CD4-positive, alpha-beta memory T cell (primary cell): ENCODE measurements at places on chromosomes 7 and 10.

DNA sequence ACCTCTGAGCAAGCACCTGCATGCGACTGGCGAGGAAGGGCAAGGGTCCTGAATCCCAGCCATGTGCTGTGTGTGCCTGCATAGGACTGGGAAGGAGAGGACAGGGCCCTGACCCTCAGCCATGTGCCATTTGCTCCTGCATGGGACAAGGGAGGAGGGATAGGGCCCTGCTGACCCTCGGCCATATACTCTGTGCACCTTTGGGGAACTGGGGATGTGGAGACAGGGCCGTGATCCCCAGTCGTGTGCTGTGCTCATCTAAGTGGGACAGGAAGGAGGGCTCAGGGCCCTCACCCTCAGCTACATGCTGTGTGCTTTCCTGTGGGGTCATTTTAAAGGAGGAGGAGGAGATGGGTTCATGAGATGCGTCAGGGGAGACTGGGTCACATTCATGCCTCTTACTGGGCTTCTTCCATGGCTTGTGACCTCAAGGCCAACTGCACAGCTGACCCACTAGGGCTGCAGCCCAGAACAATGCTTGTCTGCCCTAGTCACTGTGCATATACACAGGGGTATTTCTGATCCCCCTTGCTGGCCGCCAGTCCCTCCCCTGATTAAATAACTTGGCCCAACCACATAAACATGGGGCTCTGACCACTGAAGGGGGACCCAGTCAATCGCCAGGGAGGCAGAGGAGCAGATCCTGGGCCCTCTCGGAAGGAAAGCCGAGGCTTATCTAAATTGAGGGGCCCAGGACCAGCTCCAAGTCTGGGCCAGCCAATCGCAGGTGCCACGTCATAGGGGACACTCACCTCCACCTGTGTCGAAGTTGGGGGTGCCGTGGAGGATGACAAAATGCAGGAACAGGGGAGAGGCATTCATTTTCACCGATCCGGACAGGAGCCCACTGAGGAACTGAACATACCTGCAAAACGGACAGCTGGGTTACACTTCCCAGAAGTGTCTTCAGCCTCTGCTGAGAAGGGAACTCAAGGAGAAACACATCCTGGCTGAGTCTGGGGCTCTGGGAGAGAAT, 167.3 kb downstream of the TNS3 start:
- no peak for DNase-seq

DNA sequence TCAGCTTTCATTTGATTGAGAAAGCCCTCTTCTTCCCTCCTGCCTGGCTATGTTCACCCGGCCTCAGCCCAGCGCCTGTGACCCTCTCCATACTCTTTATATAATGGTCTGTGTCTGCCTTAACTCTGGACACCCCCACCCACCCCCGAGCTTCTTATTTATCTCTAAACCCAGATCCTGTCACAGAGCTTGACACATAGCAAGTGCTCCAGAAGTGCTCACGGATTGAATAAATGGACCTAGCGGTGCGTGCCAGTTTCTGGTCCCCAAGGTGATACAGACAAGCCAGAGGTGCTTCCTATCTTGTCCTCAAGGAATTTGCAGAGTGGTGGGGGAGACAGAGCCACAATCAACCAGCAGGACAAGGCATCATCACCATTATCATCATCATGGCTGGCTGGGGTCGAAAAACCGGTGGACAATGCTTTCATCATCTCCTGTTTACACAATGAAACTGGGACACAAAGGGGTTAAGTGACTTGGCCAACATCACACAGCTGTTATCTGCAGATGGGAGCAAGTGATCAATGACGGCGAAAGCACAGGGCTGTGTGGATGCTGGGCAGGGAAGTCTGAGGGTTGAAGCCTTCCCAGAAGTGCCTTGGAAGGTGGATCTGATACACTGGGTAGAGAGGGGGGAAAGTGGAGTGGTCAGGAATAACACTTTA, 2.2 kb upstream of the LOXL4 start:
- DNase-seq, result no peak

- peak; percentile 78 for DNase-seq
Observed at GRCh38 chr10:43294241-43294658, 27.4 kb upstream of the RASGEF1A start.

DNA sequence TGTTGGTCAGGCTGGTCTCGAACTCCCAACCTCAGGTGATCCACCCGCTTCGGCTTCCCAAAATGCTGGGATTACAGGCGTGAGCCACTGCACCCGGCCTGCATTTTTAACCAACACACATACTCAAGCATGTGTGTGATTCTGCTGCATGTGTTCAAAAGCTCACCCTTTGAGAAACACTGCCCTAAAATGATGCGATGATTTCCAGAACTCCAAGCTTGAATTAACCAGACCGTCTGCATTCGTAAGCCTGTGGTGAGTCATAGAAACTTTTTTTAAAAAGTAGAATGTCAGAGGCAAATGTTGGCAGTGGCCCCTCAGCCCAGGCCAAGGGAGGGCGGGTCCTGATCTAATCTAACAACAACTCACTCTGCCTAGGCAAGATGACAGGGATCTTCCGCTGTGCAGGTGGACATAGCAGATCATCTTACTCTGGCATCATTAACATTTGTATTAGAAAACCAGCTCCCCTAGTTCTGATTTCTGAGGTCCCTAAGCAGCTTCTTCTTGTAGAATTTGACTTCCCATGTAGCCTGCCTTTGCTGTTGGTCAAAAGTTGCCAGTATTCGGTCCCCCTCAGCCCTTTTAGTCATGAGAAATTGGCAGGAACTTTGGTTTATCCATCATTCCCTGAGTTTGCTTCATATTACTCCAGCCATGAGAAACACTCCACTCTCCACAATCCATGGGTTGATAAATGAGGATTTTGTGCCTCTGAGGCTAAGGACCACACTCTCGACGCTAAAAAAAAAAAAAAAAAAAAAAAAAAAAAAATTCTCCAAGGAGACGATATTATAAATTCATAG, 190.4 kb downstream of the SKIDA1 start:
- no peak for DNase-seq

DNA sequence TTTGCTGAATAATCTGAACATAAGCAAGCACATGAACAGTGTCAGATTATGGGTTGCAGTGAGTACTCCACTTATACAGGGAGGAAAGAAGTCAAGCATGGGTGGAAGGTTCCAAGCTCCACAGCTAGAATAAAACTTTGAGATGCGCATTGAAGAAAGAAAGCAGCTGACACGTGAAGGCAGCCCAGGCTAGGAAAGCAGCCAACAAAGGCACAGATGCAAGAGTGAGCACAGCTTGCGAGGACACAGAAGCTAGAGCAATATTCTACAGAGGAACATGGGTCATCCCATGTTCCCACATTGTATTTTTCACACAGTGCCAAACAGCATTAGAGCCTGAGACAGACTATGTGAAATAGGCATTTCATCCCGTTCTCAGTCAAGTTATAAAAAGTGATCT, 194.6 kb upstream of the TBX20 start:
- DNase-seq, result no peak

GRCh38 chr7:129435414-129435829, 1.2 kb downstream of the STRIP2 start:
- DNase-seq, result no peak

DNA sequence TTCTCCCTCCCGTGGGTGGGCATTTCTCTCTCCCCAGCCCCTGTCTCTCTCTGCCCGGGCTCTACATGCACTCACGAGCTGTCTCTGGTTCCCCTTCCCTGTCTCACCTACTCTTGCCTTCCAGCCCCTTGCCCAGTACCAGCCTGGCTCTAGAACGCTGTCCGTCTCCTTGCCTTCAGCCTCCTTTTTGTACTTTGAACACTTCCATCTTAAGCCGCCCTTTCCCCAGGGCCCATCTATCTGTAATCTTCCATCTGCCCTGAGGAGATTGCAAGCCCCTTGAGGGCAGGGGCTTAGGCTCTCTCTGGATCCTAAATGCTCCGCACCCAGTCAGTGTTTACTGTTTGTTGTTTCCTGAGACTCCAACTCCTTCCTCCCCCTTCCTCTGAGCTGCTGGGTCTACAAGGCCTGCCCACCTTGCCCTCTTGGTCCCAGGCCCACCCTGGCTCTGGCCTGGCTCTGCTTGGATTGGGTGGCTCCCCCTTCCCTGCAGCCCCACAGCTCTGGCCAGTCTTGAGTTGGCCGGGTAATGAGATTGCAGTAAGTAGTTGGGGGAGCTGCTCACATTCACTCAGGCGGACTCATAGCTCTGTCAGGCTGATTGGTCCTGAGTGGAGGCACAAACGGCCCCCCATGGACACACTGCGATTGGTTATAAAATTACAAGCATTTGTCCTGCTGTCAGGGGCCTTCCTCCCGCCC, 28.3 kb downstream of the POLL start:
- DNase-seq, result no peak

- no peak for DNase-seq
Observed at GRCh38 chr10:12448340-12448728, 99.0 kb downstream of the CAMK1D start.

- no peak for DNase-seq
Observed at GRCh38 chr7:151664268-151664667, 144.6 kb upstream of the RHEB start.

- DNase-seq, result no peak
Observed at GRCh38 chr10:62738916-62739315, 65.6 kb upstream of the ADO start.

DNA sequence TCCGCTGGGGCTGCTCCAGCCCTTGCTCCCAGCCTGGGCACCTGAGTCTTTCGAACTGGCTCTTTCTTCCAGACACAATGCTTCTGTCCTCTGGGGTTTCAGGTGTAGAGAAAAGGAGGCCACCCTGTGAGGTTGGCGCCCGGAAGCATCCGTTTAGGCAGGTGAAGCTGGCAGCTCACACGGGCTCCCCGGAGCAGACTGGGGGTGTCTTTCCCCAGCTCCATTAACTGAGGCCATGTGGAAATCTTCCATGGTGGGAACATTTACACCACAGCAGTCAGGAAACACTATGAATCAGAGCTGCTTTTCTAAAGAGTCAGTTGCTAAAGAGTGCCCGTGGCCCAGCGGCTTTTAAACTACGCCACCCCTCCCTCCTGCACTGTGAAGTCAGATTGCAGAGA, 29.2 kb downstream of the PRKAG2 start:
- no peak for DNase-seq

- DNase-seq, result no peak
Observed at GRCh38 chr7:83633516-83633915, 15.4 kb downstream of the SEMA3E start.

DNA sequence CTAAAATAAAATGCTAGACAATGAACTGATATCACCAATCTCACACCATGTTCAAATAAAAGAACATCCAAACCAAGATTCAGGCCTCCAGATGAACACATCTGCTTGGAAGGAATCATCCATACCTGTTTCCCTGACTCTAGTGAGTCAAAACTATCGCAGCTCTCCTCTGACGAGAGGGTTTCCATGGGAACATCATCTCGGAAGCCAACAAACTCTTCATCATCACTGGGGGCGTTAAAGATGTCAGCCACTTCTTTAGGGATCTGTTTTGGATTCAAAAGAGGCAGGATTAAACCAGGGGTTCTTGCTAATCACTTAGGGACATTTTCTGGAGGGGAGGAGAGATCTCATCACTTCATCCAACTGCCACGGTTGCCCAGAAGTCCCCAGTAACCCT, 29.1 kb downstream of the CDCA7L start:
- no peak for DNase-seq

DNA sequence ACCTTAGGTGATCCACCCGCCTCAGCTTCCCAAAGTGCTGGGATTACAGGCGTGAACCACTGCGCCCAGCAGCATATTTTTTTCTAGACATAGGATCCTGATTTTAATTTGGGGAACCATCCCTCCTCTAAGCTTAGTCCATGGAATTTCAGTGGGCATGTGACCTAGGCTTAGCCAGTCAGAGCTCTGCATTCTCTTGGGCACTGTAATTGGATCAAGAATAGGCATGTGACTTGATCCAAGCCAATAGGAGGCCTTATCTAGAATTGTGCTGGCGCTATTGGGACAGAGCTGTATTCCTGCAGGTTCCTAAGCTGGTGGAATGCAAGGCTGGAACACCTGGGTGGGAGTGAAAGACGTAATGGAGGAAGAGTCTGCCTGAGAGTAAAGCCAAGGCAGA, 36.7 kb upstream of the CRTAC1 start:
- DNase-seq, result no peak

DNA sequence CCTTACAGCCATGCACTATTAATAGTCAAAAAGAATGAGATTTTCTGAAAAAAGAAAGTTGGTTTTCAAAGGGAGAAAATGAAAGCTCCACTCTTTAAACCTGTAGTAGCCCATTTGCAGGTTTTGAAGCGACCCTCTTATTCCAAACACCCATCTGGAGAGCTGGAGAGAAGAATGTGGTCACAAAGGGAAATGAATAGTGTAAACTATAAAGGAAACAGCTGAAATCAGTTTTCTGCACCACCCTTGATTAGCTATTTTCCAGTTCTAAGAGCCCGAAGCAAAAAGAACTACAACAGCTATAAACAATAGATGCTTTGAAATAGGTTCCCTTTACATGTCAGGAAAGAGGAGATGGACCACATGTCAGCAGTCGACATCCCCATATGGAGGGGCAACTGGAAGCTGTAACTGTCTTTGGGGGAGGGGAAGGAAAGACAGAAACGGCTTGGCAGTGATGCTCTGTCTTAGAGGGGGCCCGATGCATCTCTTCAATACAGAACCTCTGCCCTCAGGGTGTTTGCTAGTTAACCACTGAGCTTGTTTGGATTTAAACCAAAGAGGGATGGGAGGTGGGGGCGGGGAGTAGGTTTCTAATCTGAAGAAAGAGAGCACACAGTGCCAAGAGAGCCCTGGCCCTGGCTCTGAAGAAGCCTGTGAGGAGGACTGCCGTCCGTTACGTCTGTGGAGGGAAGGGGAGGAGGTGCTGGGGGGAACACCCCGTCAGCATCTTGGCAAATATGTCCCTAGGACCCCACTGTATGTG, 55.3 kb downstream of the CPVL start:
- no peak for DNase-seq

- no peak for DNase-seq
Observed at GRCh38 chr10:125343118-125343925, 183.0 kb upstream of the CTBP2 start.

DNA sequence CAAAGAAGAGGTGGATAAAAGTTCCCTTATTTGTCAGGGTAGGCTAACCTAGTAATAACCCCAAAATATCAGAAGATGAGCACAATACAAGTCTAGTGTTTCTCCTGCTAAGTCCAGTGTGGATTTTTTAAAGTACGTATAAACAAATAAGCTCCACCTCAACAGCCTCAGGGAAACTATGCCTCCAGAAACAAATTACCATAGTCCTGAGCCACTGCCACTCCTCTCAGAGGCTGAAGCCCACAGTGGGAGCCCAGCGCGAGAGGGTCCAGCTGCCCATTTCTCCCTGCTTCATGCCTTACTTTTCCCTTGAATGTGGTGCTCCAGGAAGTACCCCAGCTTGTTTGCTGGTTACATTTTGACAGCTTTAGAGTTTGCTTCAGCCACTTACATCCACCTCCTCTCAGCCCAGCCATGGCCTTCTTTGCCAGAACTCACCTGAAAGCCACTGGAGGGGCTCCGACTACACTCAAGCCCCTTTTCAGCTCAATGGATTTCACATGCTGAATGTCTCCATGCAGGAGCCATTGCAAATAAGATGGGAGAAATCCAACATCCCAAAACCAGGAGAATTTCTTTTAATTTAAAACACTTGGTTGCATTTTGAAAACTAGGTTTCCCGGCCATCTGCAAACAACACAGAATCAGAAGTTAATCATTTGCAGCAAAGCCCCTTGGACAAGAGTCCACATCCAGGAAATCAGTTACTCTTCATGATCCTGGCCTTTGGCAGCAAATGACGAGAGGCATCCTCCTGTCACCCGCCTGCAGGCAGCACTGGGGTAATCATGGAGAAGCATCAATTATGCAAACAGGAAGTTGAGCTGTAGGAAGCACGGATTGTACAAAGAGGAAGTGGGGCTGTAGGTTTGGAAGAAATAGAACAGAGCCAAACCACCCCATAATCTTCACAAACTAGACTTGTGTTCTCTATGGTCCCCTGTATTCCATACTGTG, 138.1 kb downstream of the HERPUD2 start:
- no peak for DNase-seq
